Amygdala (tissue), 56 donors: ENCODE measurements at places on chromosomes 1 and 21.

DNA sequence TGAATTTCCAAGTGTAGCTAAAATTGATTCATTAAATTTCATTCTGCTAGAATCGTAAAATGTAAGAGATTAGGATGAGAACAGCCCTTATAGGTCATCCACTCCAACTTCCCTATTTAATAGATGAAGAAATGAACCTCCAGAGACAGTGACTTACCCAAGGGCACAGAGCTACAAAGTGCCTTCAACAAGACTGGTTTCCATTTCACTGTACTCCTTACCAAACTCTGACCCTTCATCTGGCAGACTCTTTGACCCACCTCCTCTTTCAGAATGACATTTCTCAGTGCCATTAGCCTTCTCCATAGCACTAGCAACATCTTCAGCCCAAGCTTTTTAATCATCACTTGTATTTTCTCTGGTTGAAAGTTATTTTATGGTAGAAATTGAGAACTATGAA is 161.3 kb downstream of the NEK7 start:
- no peak for DNase-seq

DNA sequence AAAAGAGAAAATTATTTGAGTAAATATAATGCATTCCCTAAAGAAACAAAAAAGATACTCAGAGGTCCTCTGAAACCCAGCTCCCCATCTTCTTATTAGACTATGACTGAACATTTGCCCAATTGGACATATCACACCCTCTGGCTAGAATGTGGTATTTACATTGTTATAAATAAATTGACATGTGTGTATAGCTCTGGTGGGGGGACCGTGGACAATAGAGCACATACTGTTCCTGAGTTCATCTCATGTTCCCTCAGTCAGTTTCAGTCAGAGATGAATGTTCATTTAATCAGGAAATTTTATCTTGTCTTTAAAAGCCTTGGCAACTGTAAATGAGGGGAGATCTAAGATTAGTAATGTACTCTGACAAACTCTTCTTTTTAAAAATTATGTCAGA is 459.3 kb upstream of the ADAMTS5 start:
- DNase-seq, result no peak

GRCh38 chr21:42413500-42413899 is 9.8 kb downstream of the UBASH3A start:
- no peak for DNase-seq

GRCh38 chr1:172885411-172885810 is 165.3 kb downstream of the TNFSF18 start:
- no peak for DNase-seq

DNA sequence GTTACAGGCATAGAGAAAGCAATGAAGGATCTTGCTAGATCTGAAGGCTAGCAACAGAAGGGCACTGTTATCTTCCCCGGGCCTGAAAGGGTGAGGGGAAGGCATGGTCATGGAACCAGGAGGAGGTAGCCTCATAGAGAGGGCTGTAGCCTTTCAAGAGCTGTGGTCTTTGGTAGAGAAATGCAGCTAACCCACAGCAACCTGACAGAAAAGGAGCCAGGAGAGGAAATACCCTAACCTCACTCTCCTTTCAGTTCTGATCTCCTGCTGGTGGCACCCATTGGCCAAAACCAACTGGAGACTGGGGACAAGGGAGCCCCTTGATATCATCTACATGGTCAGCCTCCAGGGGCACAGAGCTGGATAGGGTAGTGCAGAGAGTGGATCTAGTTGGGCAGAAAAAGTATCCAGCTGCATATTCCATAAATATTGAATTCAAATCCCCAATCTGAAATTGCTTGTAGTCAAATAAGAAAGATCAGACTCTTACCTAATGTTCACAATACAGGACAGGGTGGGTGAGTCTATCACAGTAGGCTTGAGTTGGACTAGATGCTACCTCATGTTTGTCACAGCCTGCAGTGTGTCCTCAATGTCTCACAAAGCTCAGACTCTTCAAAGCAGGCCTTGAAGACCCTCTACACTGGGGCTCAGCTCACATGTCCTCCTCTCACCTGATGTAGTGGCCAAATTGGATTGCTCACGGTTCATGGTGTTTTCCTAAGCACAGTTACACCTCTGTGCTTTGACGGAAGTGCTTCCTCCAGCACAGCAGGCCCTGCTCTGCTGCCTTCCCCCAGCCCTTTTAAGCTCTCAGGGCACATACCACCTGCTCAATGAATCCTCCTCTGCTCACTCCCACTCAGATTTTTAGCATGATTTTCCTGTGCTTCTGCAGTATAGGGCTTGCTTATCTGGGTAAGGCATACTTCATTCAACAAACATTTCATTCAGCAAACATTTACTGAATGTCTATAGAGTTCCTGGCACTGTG is 74.1 kb upstream of the JUN start:
- DNase-seq, result no peak
